ENCODE measurements at places on chromosomes 6 and 20. TPM values are rescaled to one million over a fixed set of nuclear protein-coding genes. Genes with fewer than 3 reads are reported as not detected.

ANKRD66 gene
- total RNA-seq: not detected

RPP40 gene
- total RNA-seq: 6.8 TPM

SLC17A1 gene
- total RNA-seq: not detected

MSH5 gene
- total RNA-seq: 42.9 TPM

SPAG4 gene
- total RNA-seq: 4.2 TPM

PROCR gene
- 4.0 TPM for total RNA-seq

LPA gene
- total RNA-seq: 2.0 TPM
